CD4-positive, alpha-beta memory T cell (primary cell): ENCODE measurements at places on chromosomes 7 and 10. TPM values are rescaled to one million over a fixed set of nuclear protein-coding genes. Genes with fewer than 3 reads are reported as not detected.

The EPO gene
- not detected for total RNA-seq

The HOXA5 gene
- total RNA-seq = not detected

The SVOPL gene
- total RNA-seq = not detected

The PODXL gene
- total RNA-seq = 1.1 TPM

DNA sequence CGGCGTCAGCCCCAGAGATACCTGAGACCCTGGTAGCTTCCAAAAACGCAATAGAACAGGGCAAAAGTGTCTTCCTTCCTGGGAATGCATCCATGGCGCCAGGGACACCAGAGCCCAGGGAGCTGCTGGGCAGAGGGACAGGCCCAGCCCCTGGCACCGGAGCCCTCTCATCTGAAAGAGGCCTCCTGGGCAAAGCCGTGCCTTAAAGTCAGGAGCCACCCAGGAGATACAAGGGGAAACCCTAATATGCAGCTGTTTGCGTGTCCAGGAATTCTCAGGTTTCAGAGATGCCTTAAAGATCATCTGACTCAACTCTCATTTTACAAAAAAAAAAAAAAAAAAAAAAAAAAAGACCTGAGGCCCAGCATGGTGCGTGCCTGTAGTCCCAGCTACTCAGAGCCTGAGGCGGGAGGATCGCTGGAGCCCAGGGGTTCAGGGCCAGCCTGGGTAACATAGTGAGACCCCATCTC is 28.0 kb downstream of the NUDT1 start:
- H3K27me3 ChIP-seq = no peaks in the 10 kb centered on the region
- no peak for DNase-seq
- H3K36me3 ChIP-seq = no peaks in the 10 kb centered on the region
- no peak overlapping the region for H3K27ac ChIP-seq
- H3K4me3 ChIP-seq = no peak overlapping the region
- no peaks in the 10 kb centered on the region for H3K4me1 ChIP-seq

GRCh38 chr10:102775935-102776669 is 32.4 kb downstream of the WBP1L start:
- no peaks in the 10 kb centered on the region for H3K27me3 ChIP-seq
- no peak overlapping the region for H3K4me3 ChIP-seq
- DNase-seq = no peak
- peaks cover 35% of the 10 kb centered on the region for H3K4me1 ChIP-seq
- no peaks in the 10 kb centered on the region for H3K36me3 ChIP-seq

GRCh38 chr10:111338035-111338434 is 261.2 kb downstream of the ADRA2A start:
- no peak overlapping the region for H3K27ac ChIP-seq
- H3K4me3 ChIP-seq = no peak overlapping the region
- H3K36me3 ChIP-seq = no peaks in the 10 kb centered on the region
- H3K27me3 ChIP-seq = no peaks in the 10 kb centered on the region
- H3K4me1 ChIP-seq = no peaks in the 10 kb centered on the region
